ENCODE measurements at places on chromosomes 12 and 14.

- no peak for DNase-seq
These were observed 49.7 kb downstream of the CKB start for GRCh38 chr14:103472939-103473338.

- DNase-seq: no peak
These were observed 947 bp downstream of the GAS2L3 start for GRCh38 chr12:100574187-100575074.

DNA sequence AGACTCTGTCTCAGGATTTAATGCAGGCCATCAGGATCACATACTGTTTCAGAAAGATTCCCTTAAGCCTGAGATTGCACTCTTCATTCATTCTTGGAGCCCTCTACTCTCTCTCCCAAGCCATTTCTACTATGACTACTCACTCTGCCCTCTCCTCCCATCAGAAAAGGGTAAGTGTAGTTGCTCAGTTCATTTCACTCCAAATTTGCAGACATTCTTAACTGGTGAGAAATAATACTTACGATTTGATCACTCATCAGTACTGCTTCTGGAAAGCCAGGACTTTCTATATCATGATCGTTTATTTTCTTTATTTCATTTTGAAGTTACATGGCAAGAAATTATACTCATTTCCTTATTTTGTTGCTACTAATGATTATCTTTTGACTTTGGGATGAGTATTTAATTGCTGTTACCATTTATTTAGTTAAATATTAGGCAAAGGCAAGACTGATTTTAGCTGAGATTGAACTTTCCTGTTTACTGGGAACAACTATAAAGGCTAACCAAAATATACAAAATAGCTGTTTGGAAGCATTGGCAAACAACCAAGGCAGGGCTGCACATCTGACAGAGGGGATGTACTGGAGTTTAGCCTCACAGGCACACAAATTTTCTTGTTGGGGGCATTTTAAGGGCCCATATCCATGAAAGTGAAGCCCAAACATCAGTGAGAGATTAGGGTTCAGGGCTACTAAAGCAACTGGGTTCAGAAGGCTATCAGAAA, 4.1 kb upstream of the RERG start:
- no peak for DNase-seq

- no peak for DNase-seq
These were observed 31.5 kb downstream of the SCN8A start for GRCh38 chr12:51622564-51622963.

DNA sequence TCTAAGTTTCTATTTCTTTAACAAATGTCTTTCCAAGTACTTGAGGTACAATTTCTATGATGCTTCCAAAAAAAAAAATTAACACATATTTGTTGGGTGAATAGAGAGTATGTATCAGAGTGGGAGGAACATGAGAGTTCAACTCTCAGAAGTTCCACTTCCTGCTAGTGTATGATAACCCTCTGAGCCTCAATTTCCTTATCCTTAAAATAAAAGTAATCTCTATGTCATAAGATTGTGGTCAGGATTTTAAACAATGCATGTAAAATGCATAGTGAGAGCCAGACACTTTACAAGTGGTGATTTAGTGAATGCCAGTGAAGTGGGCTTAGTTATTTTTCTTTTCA, 270.3 kb upstream of the AMIGO2 start:
- no peak for DNase-seq

DNA sequence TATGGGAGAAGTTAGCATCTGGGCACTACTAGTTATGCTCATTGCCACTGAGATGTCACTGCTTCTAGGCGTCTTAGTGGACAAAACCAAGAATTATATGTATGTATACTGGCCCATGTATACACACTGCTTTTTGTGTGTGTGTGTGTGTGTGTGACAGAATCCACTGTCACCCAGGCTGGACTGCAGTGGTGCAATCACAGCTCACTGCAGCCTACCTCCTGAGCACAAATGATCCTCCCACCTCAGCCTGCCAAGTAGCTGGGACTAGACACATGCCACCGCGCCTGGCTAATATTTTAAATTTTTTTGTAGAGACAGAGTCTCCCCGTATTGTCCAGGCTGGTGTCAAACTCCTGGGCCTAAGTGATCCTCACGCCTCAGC, 25.2 kb downstream of the LIMA1 start:
- no peak for DNase-seq

DNA sequence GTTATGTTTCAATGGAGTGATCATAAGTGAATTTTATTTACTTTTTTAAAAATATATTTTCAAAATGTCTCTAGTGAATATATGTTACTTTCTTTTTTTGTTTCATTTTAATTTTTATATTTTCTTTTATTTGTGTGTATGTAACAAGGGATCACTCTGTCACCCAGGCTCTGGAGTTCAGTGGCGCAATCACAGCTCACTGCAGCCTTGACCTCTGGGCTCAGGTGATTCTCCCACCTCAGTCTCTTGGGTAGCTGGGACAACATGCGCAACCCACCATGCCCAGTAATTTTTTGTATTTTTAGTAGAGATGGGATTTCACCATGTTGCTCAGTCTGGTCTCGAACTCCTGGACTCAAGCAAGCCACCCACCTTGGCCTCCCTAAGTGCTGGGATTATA, 18.1 kb downstream of the TMEM253 start:
- DNase-seq: no peak

- no peak for DNase-seq
These were observed 63.5 kb downstream of the PELI2 start for GRCh38 chr14:56181681-56182085.

Data from activated CD4-positive, alpha-beta T cell treated with anti-CD3 and anti-CD28 coated beads for 48 hours (primary cell).